ENCODE measurements at places on chromosomes 1 and 21. TPM values are rescaled to one million over a fixed set of nuclear protein-coding genes. Genes with fewer than 3 reads are reported as not detected.

DNA sequence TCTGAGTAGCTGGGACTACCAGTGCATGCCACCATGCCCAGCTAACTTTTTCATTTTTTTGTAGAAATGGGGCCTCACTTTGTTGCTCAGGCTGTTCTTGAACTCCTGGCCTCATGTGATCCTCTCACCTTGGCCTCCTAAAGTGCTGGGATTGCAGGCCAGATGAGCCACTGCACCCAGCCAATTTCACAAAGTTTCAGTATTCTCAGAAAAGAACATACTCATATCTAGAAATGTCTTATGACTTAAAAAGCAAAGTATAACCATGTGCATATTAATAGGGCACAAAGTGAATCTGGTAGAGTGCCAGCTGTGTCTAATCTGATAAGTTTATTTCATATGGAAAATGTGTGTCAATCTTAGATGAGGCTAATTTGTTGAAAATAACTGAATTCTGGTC lies 87.5 kb upstream of the CACYBP start:
- DNase-seq, result no peak
- peaks cover 3% of the 10 kb centered on the region for H3K4me1 ChIP-seq
- H3K36me3 ChIP-seq, result no peaks in the 10 kb centered on the region
- no peak overlapping the region for H3K27ac ChIP-seq
- H3K27me3 ChIP-seq, result no peaks in the 10 kb centered on the region
- no peak overlapping the region for H3K4me3 ChIP-seq

DNA sequence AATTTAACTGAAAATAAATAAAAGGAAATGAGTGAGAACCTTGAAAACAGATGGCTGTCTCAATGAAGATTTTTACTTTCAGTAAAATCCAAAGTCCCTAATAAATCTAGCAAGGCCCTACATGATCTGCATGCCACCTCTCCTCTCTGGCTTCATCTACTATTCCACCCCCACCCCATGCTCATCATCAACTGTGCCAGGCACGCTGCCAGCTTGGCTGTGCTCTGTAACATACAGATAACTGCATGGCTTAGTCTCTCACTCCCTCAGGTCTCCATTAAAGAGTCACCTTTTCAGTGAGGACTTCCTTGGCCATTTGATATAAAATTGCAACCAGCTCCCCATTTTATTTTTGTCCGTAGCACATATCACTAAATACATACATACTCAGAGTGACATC lies 26.7 kb downstream of the RGSL1 start:
- no peaks in the 10 kb centered on the region for H3K27me3 ChIP-seq
- H3K36me3 ChIP-seq, result no peaks in the 10 kb centered on the region
- no peak overlapping the region for H3K27ac ChIP-seq
- no peak for DNase-seq
- H3K4me1 ChIP-seq, result no peaks in the 10 kb centered on the region

DNA sequence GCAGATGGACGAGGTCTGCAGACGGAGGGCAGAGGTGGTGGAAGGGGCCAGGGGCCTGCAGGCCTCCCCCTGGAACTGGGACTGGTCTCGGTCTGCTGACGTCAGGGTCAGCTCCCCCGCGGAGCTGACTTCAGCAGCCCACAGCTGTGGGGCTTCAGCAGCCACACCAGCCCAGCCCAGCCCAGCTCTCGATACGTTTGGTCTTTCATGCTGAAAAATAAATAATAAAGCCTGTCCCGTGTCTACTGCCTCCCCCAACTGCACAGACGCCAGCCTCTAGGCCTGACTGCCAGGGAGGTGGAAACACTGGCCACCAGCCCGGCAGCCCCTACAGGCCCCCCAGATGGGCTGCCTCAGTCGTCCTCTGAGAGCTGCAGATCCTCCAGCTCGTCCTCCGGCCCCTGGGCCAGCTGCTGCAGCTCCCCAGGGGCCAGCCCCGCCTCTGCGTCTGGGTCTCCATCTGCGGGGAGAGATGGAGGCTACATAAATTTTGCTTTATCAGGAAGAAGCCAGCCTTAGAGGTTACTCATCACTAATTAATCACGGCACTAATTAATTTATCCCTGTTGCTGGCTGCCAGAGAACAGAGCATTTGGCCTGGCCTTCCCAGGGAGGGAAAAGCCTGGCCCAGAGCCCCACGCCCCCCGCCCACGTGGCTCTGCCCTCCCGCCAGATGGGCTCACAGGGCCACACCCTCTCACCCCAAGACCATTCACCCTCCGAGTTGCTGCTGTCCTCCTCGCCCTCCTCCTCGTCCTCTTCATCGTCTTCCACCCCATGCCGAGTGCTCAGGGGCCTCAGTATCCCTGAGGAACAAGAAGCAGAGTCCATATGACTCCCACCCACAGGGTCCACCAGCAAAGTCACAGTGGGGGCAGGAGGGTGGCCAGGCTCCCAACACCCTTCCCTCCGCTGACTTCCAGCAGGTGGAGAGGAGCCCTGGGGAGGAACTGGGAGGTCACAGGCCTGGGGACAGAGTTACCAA lies 14.4 kb downstream of the NOC2L start:
- peaks cover 44% of the 10 kb centered on the region for H3K4me1 ChIP-seq
- peak overlapping the region; percentile 87 for H3K27ac ChIP-seq
- H3K36me3 ChIP-seq, result no peaks in the 10 kb centered on the region
- DNase-seq, result no peak

DNA sequence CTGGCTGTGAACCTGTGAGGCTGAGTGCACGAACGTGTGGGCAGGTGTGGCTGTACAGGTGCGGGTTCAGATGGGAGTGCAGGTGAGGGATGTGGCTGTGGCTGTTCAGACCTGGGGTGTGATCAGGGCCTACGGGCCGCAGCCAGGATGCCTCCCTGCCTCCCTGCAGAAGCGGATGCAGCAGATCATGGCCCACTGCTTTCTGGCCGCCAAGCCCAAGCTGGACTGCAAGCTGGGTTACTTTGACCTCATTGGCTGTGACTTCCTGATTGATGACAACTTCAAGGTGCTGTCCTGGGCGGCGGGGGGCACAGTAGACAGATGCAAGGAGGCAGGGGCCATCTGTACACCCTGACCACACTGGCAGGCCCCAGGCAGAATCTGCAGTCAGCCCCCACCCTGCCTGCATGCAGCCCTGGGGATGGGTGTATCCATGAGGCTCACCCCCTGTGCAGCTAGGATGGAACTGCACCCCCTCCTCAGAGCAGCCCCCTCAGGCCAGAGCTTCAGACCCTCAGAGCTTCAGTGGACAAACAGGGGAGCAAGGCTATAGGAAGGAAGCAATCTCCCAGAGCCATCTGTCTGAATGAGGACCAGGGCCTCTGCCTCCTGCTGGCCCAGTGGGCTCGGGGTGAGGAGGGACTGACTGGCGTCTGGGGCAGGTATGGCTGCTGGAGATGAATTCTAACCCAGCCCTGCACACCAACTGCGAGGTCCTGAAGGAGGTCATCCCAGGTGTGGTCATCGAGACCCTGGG lies 9.8 kb downstream of the TNFRSF18 start:
- no peak overlapping the region for H3K4me3 ChIP-seq
- H3K4me1 ChIP-seq, result no peaks in the 10 kb centered on the region
- no peaks in the 10 kb centered on the region for H3K27me3 ChIP-seq
- no peaks in the 10 kb centered on the region for H3K36me3 ChIP-seq
- no peak overlapping the region for H3K27ac ChIP-seq

- no peak overlapping the region for H3K27ac ChIP-seq
- no peaks in the 10 kb centered on the region for H3K4me1 ChIP-seq
- H3K27me3 ChIP-seq, result no peaks in the 10 kb centered on the region
- peaks cover 2% of the 10 kb centered on the region for H3K36me3 ChIP-seq
- no peak overlapping the region for H3K4me3 ChIP-seq
These were observed 8.1 kb downstream of the POFUT2 start for GRCh38 chr21:45279446-45280177.

- H3K4me1 ChIP-seq, result peaks cover 6% of the 10 kb centered on the region
- H3K36me3 ChIP-seq, result peaks cover 8% of the 10 kb centered on the region
- DNase-seq, result no peak
- H3K27me3 ChIP-seq, result no peaks in the 10 kb centered on the region
- no peak overlapping the region for H3K4me3 ChIP-seq
These were observed 2.3 kb downstream of the BRWD1 start for GRCh38 chr21:39311164-39311563.

DNA sequence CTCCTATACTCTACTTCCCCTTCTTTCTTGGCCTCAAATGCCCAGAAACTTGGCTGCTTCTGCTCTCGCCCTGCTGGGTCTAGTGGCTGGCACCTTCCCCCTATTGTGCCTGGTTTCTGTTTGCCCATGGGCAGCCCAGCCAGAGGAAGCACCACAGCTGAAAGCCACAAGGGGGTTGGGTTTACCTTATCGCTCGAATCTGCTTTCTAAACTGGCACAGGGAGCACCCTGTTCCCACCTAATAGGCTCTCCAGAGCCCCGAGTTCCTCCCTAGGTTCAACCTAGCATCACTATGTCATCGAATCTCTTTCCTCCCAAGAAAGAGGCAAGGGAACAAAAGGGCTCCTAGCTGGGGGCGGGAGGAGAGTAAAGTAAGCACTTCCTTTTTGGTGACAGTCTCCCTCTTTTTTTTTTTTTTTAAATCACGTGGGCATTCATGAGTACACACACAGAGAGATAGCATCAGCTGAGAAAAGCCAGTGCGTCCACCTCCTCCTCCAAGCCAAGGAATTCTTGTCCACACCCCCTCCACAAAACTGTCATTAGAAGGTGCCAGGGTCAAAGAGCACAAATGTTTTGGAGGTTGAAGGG lies 72.8 kb downstream of the PLEKHA6 start:
- peaks cover 5% of the 10 kb centered on the region for H3K4me1 ChIP-seq
- no peak overlapping the region for H3K4me3 ChIP-seq
- DNase-seq, result no peak
- H3K36me3 ChIP-seq, result no peaks in the 10 kb centered on the region
- no peak overlapping the region for H3K27ac ChIP-seq

DNA sequence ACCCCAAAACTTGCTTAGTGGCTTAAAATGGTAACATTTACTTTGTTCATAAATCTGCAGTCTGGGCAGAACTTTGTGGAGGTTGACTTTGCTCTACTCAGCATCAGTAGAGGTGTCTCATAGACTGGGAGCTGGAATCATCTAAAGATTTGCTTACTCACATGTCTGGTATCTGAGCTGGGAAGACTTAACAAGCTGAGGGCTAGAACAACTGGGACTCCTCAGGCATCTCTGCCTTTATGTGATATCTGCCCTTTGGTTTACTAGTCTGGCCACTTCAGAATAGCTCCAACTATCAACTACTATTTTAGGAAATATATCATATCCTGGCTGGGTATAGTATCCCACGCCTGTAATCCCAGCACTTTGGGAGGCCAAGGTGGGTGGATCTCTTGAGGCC lies 82.5 kb downstream of the C4BPA start:
- no peaks in the 10 kb centered on the region for H3K27me3 ChIP-seq
- H3K4me3 ChIP-seq, result no peak overlapping the region
- no peak for DNase-seq
- H3K36me3 ChIP-seq, result no peaks in the 10 kb centered on the region

DNA sequence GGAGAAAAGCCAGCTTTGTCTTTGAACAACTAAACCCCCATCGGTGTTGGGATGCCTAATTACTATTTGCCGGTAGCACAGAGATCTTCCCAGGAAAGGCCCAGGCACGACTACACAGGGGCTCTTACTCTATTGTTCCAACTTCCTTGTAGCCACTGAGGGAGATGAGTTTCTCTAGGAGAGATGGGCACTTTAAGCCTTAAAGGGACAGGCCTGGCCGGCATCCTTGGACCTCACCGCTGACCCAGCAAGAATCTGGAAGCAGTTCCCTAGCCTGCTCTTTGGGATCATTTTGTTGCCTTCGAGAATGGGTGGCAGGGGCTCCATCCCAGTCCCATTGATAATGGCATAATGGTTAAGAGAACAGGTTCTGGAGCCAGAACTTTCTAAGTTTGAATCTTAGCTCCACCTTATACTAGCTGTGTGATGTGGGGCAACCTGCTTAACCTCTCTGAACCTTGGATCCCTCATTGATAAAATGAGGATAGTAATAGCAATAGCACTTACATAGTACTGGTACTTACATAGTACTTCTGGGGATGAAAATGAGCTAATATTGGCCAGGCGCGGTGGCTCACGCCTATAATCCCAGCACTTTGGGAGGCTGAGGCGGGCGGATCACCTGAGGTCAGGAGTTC lies 239.1 kb upstream of the TMEM51 start:
- H3K4me3 ChIP-seq, result no peak overlapping the region
- no peak overlapping the region for H3K27ac ChIP-seq
- H3K36me3 ChIP-seq, result no peaks in the 10 kb centered on the region
- H3K4me1 ChIP-seq, result no peaks in the 10 kb centered on the region
- no peak for DNase-seq
- H3K27me3 ChIP-seq, result no peaks in the 10 kb centered on the region

- H3K27ac ChIP-seq, result no peak overlapping the region
- no peaks in the 10 kb centered on the region for H3K4me1 ChIP-seq
- no peaks in the 10 kb centered on the region for H3K27me3 ChIP-seq
- H3K4me3 ChIP-seq, result no peak overlapping the region
These were observed 280.3 kb downstream of the OMA1 start for GRCh38 chr1:58266242-58266641.

- H3K27me3 ChIP-seq, result peaks cover 3% of the 10 kb centered on the region
- H3K27ac ChIP-seq, result no peak overlapping the region
- DNase-seq, result no peak
- no peaks in the 10 kb centered on the region for H3K36me3 ChIP-seq
- no peaks in the 10 kb centered on the region for H3K4me1 ChIP-seq
These were observed 33.4 kb downstream of the FHAD1 start for GRCh38 chr1:15280416-15280815.

GRCh38 chr1:64917328-64917861 lies 49.0 kb downstream of the JAK1 start:
- H3K36me3 ChIP-seq, result no peaks in the 10 kb centered on the region
- H3K27ac ChIP-seq, result peak overlapping the region; percentile 84
- H3K27me3 ChIP-seq, result no peaks in the 10 kb centered on the region
- H3K4me1 ChIP-seq, result peaks cover 64% of the 10 kb centered on the region

DNA sequence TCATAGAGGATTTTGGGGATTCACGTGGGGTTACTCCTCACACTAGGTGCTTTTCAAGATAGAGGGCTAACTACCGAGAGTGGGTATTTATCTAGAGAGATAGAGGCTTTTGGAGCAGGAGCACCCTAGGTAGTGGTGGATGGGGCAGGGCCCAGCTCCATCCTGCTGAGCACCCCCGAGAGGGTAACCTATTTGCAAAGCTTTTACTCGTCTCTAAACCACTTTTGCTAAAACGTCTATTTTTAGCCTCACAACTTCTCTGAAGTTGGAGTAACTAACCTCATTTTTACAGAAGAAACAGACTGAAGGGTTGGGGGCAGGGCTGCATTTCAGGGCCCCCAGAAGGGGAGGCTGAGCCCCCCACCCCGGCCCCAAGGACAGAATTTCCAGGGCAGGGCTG lies 12.3 kb upstream of the PIK3CD start:
- H3K4me3 ChIP-seq, result no peak overlapping the region
- no peaks in the 10 kb centered on the region for H3K4me1 ChIP-seq
- no peak for DNase-seq
- no peak overlapping the region for H3K27ac ChIP-seq
- no peaks in the 10 kb centered on the region for H3K36me3 ChIP-seq

GRCh38 chr1:65176056-65176450 lies 28.1 kb downstream of the AK4 start:
- DNase-seq, result no peak
- peak overlapping the region; percentile 31 for H3K27ac ChIP-seq
- H3K4me3 ChIP-seq, result no peak overlapping the region

- no peak overlapping the region for H3K27ac ChIP-seq
- no peak overlapping the region for H3K4me3 ChIP-seq
- peaks cover 3% of the 10 kb centered on the region for H3K36me3 ChIP-seq
- H3K27me3 ChIP-seq, result no peaks in the 10 kb centered on the region
- H3K4me1 ChIP-seq, result peaks cover 3% of the 10 kb centered on the region
These were observed 44.7 kb downstream of the EIF2B3 start for GRCh38 chr1:44941424-44942324.

- H3K27ac ChIP-seq, result no peak overlapping the region
- DNase-seq, result no peak
- H3K27me3 ChIP-seq, result peaks cover 13% of the 10 kb centered on the region
- H3K36me3 ChIP-seq, result no peaks in the 10 kb centered on the region
- H3K4me3 ChIP-seq, result no peak overlapping the region
These were observed 1.3 kb downstream of the CADM3 start for GRCh38 chr1:159172614-159173291.

TRAPPC10 gene
- 34.5 TPM for total RNA-seq

APOBEC4 gene
- not detected for total RNA-seq

NTNG1 gene
- 0.13 TPM for total RNA-seq

MYBPHL gene
- not detected for total RNA-seq

PLA2G2A gene
- not detected for total RNA-seq

MAP3K7CL gene
- total RNA-seq, result 0.31 TPM
